ENCODE measurements at places on chromosomes 6 and 20.

DNA sequence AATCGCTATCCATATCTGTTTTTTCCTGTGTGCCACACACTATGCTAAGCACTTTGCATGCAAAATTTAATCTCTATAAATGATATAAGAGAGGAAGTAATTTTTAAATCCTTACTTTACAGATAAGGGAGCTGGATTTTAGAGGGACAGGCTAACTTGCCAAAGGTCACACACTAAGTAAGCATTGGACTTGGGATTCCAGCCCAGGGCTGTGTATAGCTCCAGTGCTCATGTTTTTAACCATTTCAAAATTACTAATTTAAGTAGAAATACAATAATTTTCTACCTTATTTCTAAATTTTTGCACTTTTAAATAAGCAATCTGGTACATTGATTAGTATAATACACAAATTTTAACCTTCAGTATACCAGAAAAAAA lies 144.6 kb downstream of the UST start:
- DNase-seq: no peak

- no peak for DNase-seq
These were observed 4.8 kb upstream of the PRPH2 start for GRCh38 chr6:42727087-42727611.

- DNase-seq: no peak
These were observed 97.0 kb downstream of the RAMACL start for GRCh38 chr6:166489301-166490155.

DNA sequence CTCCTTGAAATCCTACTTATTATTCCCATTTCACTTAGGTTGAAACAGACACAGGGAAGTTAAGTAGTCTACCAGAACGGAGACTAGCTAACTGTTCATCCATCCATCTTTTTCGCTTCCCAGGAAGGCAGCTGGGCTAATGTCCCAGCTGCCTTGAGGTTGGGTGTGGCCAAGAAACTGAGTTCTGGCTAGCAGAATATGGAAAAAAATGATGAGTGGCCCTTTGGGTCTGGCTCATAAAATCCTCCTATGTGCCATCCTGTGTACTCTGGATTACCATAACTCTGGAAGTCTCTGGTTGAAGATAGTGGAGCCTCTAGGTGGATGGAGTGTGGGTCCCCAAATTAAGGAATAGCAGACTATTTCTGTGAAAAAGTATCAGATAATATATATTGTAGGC lies 206.2 kb downstream of the HIVEP2 start:
- no peak for DNase-seq

- no peak for DNase-seq
These were observed 14.8 kb downstream of the CST7 start for GRCh38 chr20:24963672-24964505.

DNA sequence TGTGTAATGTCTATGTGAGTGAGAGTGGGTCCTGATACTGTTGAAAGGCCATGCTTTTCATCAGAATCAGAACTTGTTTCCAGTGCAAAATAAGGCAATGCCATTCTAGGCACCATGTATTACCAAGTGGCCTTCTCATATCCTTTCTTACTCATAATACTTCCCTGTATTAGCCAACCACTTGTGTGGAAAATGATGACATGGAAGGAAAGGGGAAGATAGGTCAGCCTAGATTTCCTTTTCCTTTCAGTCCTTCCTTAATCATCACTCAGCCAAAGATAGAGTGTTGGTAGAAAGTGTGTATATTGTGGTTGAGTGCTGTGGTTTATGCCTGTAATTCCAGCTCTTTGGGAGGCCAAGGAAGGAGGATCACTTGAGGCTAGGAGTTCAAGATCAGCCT lies 158.6 kb upstream of the PREP start:
- no peak for DNase-seq

- DNase-seq: no peak
These were observed 2.1 kb downstream of the UBE2J1 start for GRCh38 chr6:89350281-89350966.

DNA sequence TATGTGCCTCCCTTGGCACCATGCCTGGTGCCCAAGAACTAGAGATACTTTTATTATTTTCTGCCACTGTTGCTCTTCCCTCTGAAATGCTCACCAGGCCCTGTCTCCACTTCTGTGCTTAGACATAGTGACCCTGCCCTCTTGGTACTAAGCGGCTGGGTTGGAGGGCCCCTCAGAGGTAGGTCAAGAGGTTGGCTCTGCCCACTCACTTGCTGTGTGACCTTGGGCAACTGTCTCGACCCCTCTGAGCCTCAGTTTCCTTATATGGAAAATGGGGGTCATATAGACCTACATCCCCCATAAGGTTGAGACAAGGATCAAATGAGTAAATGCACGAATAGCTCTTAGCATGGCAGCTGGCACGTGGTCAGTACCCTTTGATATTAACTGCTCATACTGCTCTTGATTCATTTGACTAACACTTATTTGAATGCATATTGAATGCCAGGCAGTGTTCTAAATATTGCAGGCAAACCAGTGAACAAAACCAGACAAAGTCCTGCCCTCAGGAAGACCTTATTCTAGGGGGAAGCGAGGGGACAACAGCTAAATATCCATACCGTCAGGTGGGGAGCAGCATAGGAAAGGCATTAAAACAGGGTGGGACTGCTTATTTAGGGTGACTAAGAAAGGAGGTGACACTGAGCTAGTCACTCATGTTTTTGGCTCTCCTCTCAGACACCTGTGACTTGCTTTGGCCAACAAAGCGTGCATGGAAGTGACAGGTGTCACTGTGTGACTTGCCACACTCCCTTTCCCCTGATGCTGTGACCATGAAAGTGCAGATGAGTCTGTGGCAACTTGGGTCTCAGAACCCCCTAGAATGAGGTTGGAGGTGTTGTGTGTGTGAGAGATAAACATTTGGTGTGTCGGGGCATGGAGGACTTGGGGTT lies 14.3 kb upstream of the SPO11 start:
- DNase-seq: no peak

DNA sequence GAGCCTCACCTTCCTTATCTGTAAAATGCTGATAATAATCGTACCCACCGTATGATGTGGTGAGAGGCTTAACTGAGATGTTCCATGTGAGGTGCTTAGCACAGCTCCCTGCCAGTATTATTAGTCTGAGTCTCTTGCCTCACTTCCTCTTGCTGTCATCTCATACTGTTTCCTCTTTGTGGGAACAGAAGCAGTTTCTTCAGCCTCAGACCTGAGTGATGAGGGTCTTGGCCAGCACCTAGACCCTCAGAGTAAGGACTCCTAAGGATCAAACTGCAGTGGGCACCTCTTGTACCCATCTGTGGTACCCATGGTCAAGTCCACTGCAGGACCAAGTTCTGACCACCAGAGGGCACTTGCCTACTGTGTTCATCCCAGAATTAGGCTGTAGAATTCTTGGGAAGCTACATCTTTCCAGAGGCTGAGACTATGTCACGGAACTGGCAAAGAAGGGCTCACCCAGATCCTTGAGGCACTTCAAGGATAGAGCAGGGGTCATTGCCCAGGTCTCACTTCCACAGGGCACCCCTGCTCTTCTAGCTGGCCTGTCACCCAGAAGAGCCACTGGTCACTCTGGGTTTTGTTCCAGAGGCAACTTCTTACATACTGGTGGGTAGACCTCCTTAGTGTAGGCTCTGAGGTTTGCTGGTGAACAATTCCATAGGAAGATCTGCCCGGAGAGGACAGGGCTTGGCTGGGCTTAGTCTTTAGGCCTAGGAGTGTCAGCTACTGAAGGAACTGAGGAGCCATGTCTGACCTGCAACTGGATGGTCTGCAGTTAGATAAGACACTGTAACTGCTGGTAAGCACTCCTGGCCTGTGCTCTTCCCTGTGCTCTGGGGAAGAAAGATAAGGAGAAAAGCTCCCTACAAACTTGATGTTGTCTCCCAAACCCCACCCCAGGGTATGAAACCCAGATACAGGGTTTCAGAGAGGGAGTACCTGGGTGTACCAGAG lies 20.6 kb upstream of the SGK2 start:
- peak; percentile 3 for DNase-seq

- DNase-seq: no peak
These were observed 30.9 kb upstream of the ASXL1 start for GRCh38 chr20:32327087-32327681.

DNA sequence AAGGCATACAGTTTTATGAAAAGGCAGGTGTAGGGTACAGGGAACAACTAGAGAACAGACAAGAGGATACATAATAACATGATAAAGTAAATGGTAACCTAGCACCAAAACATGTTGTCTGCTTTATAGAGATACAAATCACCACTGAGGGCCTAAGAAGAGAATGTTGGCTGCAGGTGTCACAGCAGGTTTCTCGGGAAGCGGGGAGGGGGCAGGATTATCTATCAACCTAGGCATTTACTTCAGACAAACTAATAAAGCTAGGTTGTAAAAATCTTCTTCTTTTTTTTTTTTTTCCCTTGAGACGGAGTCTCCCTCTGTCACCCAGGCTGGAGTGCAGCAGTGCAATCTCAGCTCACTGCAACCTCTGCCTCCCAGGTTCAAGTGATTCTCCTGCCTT lies 22.7 kb downstream of the PIM1 start:
- peak; percentile 42 for DNase-seq

- DNase-seq: no peak
These were observed 126.0 kb upstream of the LRFN2 start for GRCh38 chr6:40713002-40713719.

DNA sequence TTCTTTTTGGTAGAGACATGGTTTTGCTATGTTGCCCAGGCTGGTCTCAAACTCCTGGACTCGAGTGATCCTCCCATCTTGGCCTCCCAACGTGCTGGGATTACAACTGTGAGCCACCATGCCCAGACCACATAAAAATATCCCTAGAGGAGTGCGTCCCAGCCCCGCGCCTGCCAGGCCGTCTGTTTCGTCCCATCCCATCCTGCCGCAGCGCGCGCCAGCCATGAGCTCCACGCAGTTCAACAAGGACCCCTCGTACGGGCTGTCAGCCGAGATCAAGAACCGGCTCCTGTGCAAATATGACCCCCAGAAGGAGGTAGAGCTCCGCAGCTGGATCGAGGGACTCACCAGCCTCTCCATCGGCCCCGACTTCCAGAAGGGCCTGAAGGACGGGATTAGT lies 16.6 kb upstream of the AMD1 start:
- DNase-seq: no peak

- no peak for DNase-seq
These were observed 42.3 kb downstream of the GPR63 start for GRCh38 chr6:96794980-96795379.

DNA sequence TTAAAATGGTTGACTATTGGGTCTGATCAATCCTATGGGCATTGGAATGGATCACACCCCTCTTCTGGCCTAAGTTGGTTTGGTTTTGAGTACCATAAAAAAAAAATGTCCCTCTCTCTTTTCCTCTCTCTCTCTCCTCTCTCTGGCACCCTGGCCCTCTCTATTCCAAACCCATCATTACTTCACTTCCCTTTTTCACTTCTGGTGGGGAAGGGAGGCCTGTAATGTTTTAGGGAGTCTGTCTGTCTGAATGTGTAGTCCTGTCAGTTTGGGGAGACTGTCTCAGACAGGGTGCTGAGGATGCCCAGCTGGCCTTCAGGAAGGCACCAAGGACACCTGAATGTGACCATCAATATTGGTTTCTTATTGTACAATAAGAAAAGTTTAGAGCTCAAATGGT lies 165.8 kb downstream of the CD24 start:
- no peak for DNase-seq

DNA sequence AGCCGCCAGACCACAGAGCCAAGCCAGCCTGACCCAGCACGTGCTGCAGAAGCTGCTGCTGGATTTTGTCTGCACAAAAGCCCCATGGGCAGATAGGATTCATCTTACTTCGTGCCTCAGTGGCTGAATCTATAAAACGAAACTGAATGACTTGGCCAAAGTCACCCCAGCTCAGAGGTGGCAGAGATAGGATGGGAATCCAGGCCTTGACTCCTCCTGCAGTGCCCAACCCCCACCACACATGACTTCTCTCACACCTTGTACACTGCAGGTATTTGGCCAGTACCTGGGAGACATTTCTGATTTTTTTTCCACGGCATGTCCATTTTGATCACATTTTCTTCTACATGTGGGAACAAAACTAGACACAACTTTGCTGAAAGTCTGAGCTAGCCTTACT lies 182.1 kb downstream of the ANKRD60 start:
- DNase-seq: no peak

GRCh38 chr6:94269256-94269655 lies 849.9 kb upstream of the EPHA7 start:
- no peak for DNase-seq

- DNase-seq: no peak
These were observed 392.2 kb upstream of the MARCKS start for GRCh38 chr6:113464960-113465359.

GRCh38 chr6:169160091-169160854 lies 93.4 kb downstream of the THBS2 start:
- no peak for DNase-seq

DNA sequence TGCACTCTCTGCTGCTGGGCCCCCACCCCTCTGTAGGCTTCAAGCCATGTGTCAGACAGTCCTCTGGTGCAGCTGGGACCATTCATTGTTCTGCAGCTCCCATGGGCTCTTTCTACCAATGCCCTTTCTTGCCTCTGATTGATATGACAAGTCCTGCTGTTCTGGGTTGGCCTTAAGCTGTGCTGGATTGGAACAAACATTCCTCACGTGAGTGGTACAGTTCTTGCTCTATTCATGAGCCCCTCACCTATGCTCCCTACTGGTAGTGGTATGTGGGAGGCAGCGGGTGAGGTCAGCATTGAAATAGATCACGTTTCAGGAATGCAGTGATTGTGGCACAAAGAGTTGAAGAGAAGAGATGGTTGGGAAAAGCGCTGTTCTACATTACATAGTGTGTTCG lies 48.8 kb upstream of the RALY start:
- DNase-seq: no peak

- no peak for DNase-seq
These were observed 2.5 kb downstream of the AKIRIN2 start for GRCh38 chr6:87699576-87699975.

- DNase-seq: no peak
These were observed 18.2 kb upstream of the CEP85L start for GRCh38 chr6:118669561-118669960.

DNA sequence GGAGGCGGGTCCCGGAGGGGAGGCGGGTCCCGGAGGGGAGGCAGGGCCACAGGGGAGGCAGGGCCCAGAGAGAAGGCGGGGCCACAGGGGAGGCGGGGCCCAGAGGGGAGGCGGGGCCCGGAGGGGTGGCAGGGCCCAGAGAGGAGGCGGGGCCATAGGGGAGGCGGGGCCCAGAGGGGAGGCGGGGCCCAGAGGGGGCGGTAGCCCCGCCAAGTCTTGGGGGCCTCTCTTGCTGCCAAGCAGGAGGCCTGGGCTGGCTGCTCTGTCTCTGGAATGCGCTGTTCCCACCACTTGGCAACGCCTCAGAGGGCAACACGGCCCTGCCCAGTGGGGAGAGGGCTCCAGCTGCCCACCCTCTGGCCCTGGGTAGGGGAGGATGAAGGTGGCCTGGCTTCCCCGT lies 80.5 kb downstream of the YTHDF1 start:
- DNase-seq: no peak

DNA sequence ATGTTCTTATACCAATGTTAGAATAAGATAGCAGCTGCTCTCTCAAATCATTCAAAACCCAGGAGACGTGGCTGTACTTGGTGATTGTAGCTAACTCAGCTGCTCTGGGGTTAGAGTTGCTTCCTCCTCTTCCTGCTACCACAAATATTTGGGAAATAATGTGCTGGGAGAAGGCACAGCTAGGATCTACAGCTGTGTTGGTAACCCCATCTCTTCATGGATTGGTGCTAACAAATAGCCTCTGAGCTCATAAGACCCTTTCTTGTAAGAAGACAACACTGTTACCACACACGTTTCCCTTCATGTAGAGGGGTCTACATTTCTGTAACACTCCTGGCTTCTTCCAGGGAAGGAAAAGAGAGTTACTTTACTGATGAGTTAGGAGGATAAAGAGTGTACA lies 911.0 kb upstream of the CITED2 start:
- no peak for DNase-seq

- no peak for DNase-seq
These were observed 93.4 kb upstream of the MPC1 start for GRCh38 chr6:166476061-166476591.

Data from NCI-H2029 treated with DMSO at 0.1 percent for 48 hours (cell line).